ENCODE measurements at places on chromosomes 4 and X.

DNA sequence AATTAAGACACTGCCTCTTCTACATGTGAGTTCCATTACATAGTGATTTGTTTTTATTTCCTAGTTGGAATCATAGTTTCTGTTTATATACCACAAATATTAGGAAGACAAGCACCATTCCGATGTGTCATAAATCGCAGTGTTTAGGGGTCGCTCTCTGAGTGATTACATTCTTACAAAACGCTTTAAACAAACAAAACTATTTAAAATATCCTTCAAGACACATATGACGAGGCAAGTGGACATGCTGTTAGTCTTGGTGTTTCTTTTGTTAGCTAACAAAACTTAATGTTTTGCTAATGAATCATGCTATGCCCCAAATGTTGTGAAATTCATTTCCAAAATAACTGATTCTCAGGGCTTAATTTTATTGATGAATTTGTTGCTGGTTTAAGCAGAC, 1219.3 kb upstream of the PRKX start:
- DNase-seq, result no peak

DNA sequence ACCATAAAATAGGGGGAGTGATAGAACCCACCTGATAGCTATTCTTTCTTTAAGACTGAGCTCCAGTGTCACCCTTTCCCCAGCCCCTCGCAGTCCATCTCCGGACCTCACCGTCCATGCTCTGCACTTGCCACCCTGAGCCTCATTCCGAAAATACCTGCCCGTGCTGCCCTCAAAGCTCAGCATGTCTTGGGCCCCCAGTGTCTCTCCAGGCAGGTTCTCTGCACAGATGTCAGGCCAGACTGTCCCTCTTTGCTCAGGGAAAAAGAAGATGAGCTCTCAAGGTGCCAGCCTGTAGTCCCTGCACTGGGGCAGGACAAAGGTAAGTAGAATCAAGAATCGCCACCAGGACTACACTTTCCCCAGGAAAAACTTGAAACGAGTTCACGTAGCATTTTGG, 9.8 kb upstream of the WFS1 start:
- no peak for DNase-seq

GRCh38 chr4:83613994-83614393, 78.1 kb downstream of the GPAT3 start:
- DNase-seq, result no peak

DNA sequence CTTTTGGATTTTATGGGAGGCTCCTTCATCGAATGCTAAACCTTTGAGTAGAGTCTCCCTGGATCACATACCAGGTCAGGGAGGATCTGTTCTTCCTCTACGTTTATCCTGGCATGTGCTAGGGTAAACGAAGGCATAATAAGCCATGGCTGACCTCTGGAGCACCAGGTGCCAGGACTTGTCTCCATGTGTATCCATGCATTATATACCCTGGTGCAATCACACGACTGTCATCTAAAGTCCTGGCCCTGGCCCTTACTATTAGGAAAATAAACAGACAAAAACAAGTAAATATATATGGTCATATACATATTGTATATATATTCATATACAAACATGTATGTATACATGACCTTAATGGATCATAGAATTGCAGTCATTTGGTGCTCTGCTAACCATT, 21.2 kb downstream of the EREG start:
- DNase-seq, result no peak

GRCh38 chr4:38162240-38162784, 202.1 kb downstream of the PTTG2 start:
- no peak for DNase-seq
